Prostate gland (tissue), 2 donors: ENCODE measurements at places on chromosomes 4 and X. TPM values are rescaled to one million over a fixed set of nuclear protein-coding genes. Genes with fewer than 3 reads are reported as not detected.

DNA sequence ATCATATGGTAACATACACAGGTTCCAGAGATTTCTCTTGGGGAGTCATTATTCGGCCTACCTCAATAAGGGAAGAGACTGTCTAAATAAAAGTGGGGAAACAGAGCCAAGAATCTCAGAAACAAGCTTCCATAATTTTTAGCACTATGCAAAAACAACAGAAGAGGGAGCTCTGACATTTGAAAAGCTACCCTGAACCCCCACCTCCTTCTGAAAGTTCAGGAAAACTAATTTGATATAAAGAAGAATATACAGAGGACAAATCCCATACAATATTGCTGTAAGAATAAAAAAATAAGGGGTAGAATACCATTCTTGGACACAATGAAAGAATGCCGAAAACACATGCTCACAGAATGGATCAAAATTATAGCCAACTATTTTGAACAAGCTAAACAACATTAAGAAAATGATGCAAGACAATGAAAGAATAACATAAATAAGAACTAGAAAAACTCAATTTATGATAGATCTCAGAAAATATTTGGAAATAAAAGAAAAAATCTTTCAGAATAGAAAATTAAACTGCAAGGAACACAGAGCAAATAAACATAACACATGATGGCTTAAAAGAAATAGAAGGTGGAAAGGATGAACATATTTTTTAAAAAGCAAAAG is 14.4 kb upstream of the ZNF41 start:
- H3K36me3 ChIP-seq: no peaks in the 10 kb centered on the region
- DNase-seq: no peak
- no peaks in the 10 kb centered on the region for H3K27me3 ChIP-seq
- no peak overlapping the region for H3K4me3 ChIP-seq
- H3K27ac ChIP-seq: no peak overlapping the region
- no peaks in the 10 kb centered on the region for H3K4me1 ChIP-seq

- no peak overlapping the region for H3K4me3 ChIP-seq
- DNase-seq: no peak
- no peaks in the 10 kb centered on the region for H3K27me3 ChIP-seq
- H3K36me3 ChIP-seq: no peaks in the 10 kb centered on the region
Observed at GRCh38 chr4:25984266-25984665, 70.2 kb downstream of the SMIM20 start.

DNA sequence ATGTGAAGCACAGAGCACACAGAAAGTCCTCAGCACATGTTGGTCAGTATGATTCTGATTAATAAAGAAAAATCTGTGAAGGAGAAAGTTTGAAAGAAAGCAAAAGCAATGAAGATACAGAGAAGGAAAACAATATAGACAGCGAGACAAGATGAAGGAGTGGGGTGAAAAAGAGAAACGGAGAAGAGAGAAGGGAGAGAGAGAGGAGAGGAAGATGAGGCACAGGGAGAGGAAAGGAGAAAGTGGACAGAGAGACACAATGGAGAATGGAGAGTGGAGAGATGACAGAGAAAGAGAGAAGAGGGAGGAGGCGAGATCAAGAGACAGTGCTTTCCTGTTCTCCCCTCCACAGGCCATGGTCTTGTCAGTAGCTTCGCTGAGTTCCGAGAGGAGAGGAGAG is 3.9 kb upstream of the KCND1 start:
- no peak for DNase-seq
- H3K4me1 ChIP-seq: no peaks in the 10 kb centered on the region
- no peak overlapping the region for H3K4me3 ChIP-seq
- no peaks in the 10 kb centered on the region for H3K27me3 ChIP-seq
- H3K27ac ChIP-seq: no peak overlapping the region
- H3K36me3 ChIP-seq: no peaks in the 10 kb centered on the region

DNA sequence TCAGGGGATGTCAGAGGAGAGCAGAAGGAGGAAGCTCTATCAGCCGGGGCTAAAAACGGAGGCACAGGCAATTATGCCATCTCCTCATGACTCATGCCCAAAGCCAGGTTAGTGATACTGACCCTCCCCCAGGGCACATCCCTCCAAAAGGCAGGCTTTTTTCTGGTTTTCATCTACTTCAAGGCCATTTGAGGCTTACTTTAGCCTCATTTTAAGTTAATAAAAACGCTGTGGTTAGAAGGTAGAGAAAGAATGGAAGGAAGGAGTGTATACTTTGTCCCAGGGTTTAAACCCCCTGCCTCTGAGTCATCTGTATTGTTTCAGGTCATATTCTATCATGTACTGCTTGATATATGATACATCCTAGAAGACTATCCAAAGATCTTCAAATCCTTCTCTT is 89.7 kb upstream of the NDP start:
- DNase-seq: no peak
- H3K36me3 ChIP-seq: no peaks in the 10 kb centered on the region
- H3K4me3 ChIP-seq: no peak overlapping the region
- H3K4me1 ChIP-seq: no peaks in the 10 kb centered on the region
- H3K27me3 ChIP-seq: no peaks in the 10 kb centered on the region
- no peak overlapping the region for H3K27ac ChIP-seq

DNA sequence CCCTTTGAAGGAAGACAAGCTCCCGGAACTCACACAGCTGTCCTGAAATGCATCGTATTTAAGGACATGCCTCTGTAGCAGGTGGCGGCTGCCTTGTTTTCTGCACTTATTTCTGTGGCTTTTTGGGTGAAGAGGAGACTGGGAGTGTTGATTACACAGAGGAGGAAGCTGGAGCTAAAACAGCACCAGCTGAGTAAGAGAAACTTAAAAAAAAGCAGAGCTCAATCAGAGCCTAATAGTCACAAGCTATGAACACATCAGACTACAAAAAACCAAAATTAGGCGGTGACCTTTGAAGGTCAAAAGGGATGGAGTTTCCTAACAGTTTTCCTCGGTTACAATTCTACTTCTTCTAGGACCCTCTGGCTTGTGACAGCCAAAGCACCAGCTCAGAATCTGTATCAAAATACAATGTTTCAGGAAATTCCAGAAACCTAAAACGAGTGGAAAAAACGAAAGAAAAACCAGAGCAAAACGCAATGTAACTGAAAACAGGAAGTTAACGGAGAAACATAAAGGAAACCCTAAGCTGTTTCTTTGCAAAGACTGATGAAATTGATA is 13.5 kb downstream of the PRKX start:
- H3K4me1 ChIP-seq: no peaks in the 10 kb centered on the region
- H3K27ac ChIP-seq: peak overlapping the region; percentile 47
- H3K36me3 ChIP-seq: no peaks in the 10 kb centered on the region
- H3K27me3 ChIP-seq: no peaks in the 10 kb centered on the region
- no peak overlapping the region for H3K4me3 ChIP-seq

GRCh38 chr4:92825256-92825655 is 521.5 kb downstream of the GRID2 start:
- H3K27ac ChIP-seq: no peak overlapping the region
- H3K36me3 ChIP-seq: no peaks in the 10 kb centered on the region

GRCh38 chrX:4243759-4244158 is 530.3 kb upstream of the PRKX start:
- H3K36me3 ChIP-seq: no peaks in the 10 kb centered on the region
- H3K4me3 ChIP-seq: no peak overlapping the region
- no peaks in the 10 kb centered on the region for H3K27me3 ChIP-seq
- H3K27ac ChIP-seq: no peak overlapping the region
- H3K4me1 ChIP-seq: no peaks in the 10 kb centered on the region

DNA sequence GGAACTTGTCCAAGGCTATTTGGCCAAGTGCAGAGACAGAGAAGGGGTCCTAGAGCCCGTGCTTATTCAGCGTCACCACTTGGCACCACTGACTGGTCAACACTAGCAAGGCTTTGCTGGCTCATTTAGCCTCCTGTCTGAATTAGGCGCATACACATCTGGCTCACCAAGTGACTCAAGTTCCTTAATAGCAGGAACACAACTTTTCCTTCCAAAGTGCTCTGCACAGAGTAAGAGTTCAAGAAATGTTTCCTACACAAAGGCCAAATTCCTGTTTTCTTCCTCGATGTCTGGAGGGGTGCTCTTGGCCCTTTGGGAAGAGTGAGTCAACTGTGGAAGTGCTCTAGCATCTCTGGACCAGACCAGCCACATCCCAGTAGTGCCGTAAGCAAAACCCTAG is 26.8 kb upstream of the CENPU start:
- H3K4me1 ChIP-seq: no peaks in the 10 kb centered on the region
- DNase-seq: no peak
- H3K27ac ChIP-seq: no peak overlapping the region

PDGFRA gene
- total RNA-seq: 5.8 TPM

DNA sequence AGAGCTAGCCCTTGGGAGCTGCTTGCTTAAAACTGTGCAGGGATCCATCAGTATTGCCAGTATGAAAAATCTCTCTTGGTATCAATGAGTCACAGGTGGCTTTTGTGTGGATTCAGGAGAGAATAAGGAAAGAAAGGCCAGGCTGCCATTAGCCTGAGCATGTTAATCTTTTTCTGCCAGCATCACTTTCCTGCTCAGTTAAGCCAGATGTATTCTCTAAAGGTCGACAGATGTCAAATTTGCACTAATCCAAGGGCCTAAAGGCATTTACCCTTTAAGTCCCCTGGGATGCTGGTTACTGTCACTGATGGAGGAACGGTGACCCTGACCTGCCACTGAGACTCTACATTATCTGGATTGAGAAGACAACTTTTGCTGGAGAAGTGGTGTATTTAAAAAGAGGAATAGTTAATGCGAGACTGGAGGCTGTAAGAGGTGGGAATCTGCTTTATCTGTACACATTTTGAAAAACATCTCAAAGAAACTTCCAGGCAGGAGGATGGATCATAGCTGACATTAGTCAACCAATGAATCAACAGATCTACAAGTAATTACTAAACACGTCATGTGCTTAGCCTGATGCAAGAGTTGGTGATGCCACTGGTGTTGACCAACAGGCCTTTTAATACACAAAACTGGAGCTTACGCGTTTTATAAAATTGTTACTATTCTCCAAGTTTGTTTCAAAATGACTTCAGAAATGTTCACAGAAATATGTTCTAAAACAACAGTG is 241.4 kb upstream of the ANXA3 start:
- no peak overlapping the region for H3K4me3 ChIP-seq
- H3K27me3 ChIP-seq: no peaks in the 10 kb centered on the region
- H3K4me1 ChIP-seq: no peaks in the 10 kb centered on the region
- no peaks in the 10 kb centered on the region for H3K36me3 ChIP-seq
- DNase-seq: no peak

PNCK gene
- 50.6 TPM for total RNA-seq

DNA sequence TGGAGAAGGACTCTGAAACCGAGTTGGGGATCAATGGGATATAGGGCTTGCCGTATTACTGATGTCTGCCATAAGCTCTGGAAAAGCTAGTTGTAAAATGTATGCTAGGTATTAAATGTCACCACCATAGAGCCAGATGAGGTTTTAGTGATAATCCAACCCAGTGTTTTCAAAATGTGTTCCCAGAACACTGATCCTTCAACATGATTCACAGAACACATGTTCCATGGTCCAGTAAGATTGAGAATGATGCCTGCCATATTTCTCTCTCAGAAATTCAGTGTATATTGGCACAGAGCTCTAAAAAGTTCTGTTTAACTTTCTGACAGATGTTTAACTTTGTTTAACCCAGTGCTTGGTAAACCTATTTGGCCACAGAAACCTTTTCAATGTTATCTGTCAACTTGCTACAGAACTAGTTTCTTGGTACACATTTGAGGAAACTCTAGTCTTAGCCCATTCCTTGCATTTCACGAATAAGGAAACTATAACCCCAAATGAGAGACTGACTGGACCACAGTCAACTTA is 160.2 kb downstream of the PALLD start:
- H3K4me3 ChIP-seq: no peak overlapping the region
- H3K27ac ChIP-seq: no peak overlapping the region
- no peaks in the 10 kb centered on the region for H3K4me1 ChIP-seq
- no peak for DNase-seq
- no peaks in the 10 kb centered on the region for H3K36me3 ChIP-seq
- H3K27me3 ChIP-seq: no peaks in the 10 kb centered on the region

DNA sequence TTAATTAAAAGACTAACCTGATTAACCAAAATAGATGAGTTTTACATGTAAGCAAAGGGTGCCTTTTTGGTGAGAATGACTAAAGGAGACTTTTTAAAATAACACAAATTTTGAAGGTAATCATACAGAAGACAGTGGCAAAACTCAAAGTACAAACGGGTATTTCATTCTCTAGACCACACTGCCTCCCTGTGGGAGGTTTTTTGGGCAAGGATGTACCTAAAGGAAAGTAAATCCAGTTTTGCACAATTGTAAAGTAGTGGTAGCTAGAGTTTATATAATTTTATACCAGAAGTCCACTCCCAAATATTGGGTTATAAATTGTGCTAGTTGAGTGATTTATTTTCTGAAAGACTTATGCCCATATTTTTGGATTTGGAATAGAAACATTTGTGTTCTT is 201.0 kb downstream of the PAPSS1 start:
- H3K27me3 ChIP-seq: no peaks in the 10 kb centered on the region
- H3K36me3 ChIP-seq: no peaks in the 10 kb centered on the region
- peak; percentile 8 for DNase-seq
- no peaks in the 10 kb centered on the region for H3K4me1 ChIP-seq
- H3K27ac ChIP-seq: no peak overlapping the region

MFSD8 gene
- total RNA-seq: 21.0 TPM

DNA sequence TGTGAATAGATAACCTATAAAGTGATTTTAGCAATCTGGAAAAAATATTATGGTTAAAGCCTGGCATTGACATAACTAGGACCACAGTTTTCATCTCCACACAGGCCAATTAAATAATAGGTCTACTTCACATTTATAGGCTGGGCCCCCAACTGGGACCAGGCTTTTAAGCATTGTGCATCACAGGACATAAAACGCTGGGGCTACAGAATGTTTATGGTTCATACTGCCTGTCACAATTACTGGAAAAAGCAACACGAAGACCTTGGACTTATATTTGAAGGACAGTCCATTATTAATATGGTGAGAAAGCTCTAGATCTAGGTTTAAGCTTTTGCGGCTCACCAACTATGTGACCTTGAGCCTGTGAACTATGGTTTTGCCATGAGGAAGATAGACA is 94.2 kb downstream of the MFAP3L start:
- no peaks in the 10 kb centered on the region for H3K36me3 ChIP-seq
- DNase-seq: no peak
- no peak overlapping the region for H3K4me3 ChIP-seq
- H3K27me3 ChIP-seq: no peaks in the 10 kb centered on the region

DNA sequence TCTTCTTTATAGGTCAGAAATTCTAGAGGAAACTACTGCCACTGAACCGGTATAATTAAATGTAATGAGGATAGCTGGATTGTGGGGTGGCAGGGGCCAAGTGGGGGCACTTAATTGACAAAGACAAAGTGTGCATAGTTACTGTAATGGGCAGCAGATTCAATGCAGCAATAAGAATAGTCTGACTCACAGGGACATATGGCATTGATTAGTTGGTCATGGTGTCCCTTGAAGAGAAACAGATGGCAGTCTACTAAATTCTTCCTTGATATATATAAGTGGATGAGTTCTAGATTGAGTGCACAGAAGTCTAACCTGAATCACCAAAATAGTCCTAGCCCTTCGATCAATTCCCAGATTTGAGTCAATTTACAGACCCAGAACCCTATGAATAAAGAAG is 31.6 kb downstream of the ETDC start:
- DNase-seq: no peak
- no peaks in the 10 kb centered on the region for H3K27me3 ChIP-seq
- no peaks in the 10 kb centered on the region for H3K4me1 ChIP-seq
- H3K36me3 ChIP-seq: no peaks in the 10 kb centered on the region
- H3K27ac ChIP-seq: no peak overlapping the region

NWD2 gene
- total RNA-seq: not detected

GRCh38 chr4:98845960-98846359 is 83.0 kb downstream of the EIF4E start:
- H3K27ac ChIP-seq: no peak overlapping the region
- DNase-seq: no peak
- H3K36me3 ChIP-seq: no peaks in the 10 kb centered on the region
- no peaks in the 10 kb centered on the region for H3K4me1 ChIP-seq
- no peak overlapping the region for H3K4me3 ChIP-seq
